ENCODE measurements at places on chromosomes 11 and 22.

DNA sequence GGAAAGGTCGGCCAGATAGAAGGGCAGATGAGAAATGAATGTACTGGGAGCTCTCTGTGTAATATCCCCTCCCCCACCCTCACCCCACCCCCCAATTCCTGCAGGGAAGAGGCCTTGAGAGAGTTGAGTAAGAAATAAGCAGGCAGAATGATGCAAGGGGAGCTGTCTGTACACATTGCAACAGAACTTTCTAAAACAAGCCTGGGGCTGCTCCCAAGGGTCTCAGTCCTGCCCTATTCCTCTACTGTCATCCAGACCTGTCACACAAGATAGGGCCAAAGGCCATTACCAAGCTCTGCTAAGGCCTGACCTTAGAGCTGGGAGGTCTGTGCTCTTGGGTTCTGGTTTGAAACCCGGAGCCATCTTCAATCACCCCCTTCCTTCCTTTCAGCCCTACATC, 5.7 kb upstream of the DGAT2 start:
- no peaks in the 10 kb centered on the region for H3K36me3 ChIP-seq
- no peak overlapping the region for H3K4me3 ChIP-seq
- DNase-seq = no peak
- no peak overlapping the region for H3K27ac ChIP-seq

GRCh38 chr11:120062561-120062930, 75.4 kb downstream of the TRIM29 start:
- no peak overlapping the region for H3K4me3 ChIP-seq
- no peak for DNase-seq
- H3K27ac ChIP-seq = peak overlapping the region; percentile 21

GRCh38 chr11:109317726-109318125, 104.3 kb upstream of the C11orf87 start:
- no peak for DNase-seq
- no peaks in the 10 kb centered on the region for H3K4me1 ChIP-seq
- H3K27me3 ChIP-seq = no peaks in the 10 kb centered on the region
- no peak overlapping the region for H3K4me3 ChIP-seq
- no peaks in the 10 kb centered on the region for H3K36me3 ChIP-seq

- no peaks in the 10 kb centered on the region for H3K4me1 ChIP-seq
- H3K27me3 ChIP-seq = peaks cover 15% of the 10 kb centered on the region
- no peaks in the 10 kb centered on the region for H3K36me3 ChIP-seq
- no peak overlapping the region for H3K27ac ChIP-seq
- peak overlapping the region; percentile 86 for H3K4me3 ChIP-seq
These were observed 16.4 kb upstream of the SNX32 start for GRCh38 chr11:65817312-65817834.

DNA sequence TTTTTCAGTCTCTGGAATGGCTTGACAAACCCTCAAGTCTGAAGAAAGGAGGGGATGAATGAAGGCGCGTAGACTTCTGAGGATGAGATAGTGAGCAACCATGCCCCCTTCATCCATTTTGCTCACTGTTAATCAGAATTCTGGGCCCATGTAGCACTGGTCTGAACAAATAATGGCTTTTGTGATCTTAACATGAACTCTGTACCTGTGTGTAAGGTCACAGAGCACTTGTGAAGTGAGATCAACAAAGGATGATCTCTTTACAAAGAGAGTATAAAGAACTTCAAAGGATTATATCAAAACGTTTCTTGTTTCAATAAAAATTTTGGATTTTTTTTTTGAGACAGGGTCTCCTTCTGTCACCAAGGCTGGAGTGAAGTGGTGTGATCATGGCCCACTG, 976.7 kb downstream of the OPCML start:
- DNase-seq = no peak

DNA sequence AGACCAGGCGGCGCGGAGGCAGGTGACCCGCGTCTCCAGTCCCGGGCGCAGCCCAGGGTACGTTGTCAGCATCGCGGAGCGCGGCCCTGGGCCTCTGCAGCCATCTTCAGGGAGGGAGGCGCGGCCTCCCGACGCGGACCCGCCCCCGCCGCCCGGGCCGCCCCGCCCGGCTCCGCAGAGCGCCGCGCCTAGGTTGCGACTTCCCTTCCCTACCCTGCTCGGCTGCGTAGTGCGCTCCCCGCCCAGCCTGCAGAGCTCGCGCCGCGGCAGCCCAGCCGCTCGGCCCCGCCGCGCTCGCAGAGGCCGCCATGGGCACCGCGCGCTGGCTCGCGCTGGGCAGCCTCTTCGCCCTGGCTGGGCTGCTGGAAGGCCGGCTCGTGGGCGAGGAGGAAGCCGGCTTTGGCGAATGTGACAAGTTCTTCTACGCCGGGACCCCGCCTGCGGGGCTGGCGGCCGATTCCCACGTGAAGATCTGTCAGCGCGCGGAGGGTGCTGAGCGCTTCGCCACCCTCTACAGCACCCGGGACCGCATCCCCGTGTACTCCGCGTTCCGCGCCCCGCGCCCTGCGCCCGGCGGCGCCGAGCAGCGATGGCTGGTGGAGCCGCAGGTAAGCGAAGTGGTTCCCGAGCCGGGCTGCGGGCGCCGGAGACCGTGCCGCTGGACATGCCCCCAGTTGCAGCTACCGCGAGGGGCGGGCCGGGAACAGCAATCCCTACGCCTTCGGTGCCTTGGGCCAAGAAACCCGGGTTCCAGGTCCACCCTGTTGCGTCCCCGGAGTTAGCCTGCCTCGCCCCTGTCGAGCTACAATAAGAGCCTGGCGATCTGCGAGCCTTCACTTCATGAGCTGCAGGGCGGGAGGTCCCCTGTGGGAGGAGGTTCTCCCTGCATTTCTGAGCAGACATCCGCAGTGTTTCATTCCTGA, at the start of gene ENDOD1:
TSS of gene ENDOD1 (plus strand) at position 227 of the 923 bp plus-strand sequence. CDS start at position 309, 82 bp downstream.
- peaks cover 26% of the 10 kb centered on the region for H3K27me3 ChIP-seq
- H3K36me3 ChIP-seq = no peaks in the 10 kb centered on the region
- H3K4me1 ChIP-seq = no peaks in the 10 kb centered on the region
- peak; percentile 93 for DNase-seq
- H3K4me3 ChIP-seq = peak within 1 kb of the TSS; percentile 81
- H3K27ac ChIP-seq = no peak within 1 kb of the TSS

DNA sequence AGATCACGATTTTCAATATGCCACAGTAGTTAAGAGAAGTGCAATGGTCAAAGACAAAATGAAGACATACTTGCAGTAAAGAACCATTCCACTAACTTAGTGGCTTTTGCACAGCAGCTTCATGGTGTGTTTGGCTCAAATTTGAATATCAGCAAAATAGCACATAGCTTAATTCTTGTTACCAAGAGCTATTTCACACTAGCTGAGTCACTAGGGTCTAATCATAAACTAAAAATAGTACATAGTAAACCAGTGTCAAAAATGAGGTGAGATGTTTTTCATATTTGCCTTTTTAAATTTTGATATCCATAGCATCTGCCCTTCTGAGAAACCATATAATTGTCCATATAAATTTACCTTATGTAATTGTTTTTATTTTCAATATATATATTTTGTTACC, 325.0 kb upstream of the LUZP2 start:
- no peaks in the 10 kb centered on the region for H3K4me1 ChIP-seq
- no peaks in the 10 kb centered on the region for H3K36me3 ChIP-seq
- no peaks in the 10 kb centered on the region for H3K27me3 ChIP-seq
- no peak overlapping the region for H3K4me3 ChIP-seq
- no peak overlapping the region for H3K27ac ChIP-seq

DNA sequence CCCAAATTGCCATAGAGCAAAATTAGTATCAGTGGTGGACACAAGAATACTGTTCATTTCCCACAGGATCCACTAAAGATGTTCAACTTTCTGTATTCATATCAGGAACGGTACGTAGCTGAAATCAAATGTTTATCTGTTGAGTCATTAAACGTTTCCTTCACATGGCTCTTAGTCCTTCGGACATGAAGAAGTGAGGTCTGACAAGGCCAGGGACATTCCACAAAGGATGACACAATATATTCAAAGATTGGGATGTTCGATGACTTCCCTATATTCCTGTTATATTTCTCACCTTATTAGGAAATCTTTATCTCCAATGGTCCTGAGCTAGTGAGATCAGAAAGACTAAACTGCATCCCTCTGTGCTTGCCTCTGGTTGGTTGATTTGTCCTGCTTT, 129.0 kb downstream of the ETS1 start:
- H3K4me3 ChIP-seq = no peak overlapping the region
- DNase-seq = no peak
- H3K27ac ChIP-seq = no peak overlapping the region
- H3K36me3 ChIP-seq = peaks cover 60% of the 10 kb centered on the region
- no peaks in the 10 kb centered on the region for H3K4me1 ChIP-seq
- H3K27me3 ChIP-seq = no peaks in the 10 kb centered on the region

GRCh38 chr11:131649856-131650255, 279.4 kb downstream of the NTM start:
- H3K4me3 ChIP-seq = no peak overlapping the region
- no peaks in the 10 kb centered on the region for H3K27me3 ChIP-seq
- no peaks in the 10 kb centered on the region for H3K36me3 ChIP-seq

DNA sequence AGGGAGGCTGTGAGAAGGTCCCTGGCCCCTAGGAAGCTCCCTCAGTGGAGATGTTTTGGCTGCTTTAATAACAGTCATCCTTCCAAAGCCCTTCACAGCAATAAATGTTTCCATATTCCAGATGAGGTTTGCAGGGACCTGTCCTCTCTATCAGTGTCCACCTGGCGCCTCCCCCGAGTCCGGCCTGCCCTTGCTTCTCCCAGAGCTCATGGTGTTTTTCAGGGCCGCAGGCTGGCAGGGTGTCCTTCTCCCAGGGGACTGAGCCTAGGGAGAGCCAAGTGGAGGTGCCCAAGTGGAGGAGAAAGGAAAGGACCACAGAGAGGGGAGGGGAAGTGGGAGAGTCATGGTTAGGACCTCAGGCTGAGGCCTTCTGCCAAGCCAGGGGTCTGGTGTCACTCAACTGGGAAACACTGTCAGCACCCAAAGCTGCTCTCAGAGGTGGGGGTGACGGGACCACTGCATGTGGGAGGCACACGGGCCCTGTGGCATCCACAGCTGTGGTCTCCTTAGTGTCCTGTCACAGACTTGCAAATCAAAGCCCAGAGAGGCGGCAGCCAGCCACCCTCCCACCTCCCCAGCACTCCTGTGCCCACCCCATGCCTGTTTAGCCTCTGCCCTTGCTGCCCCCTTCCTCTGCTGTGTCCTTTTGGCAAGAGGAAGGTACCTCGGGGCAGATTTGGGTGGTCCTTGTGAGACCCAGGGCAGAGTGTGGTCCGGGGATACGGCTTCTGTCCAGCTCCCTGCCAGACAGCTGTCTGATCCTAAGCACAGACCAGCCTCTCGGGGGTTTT, 6.4 kb downstream of the DERL3 start:
- H3K27me3 ChIP-seq = no peaks in the 10 kb centered on the region
- H3K4me1 ChIP-seq = no peaks in the 10 kb centered on the region
- no peak overlapping the region for H3K4me3 ChIP-seq
- no peak for DNase-seq

DNA sequence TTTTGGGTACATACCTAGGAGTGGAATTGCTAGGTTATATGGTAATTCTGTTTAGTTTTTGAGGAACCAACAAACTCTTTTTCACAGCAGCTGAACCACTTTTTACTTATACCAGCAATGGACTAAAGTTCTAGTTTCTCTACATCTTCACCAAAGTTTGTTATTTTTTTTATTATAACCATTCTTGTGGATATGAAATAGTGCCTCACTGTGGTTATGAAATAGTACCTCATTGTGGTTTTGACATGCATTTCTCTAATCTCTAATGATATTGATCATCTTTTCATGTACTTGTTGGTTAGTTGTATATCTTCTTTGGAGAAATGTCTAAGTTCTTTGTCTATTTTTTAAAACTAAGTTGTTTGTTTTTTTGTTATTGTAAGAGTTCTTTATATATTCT, 27.2 kb downstream of the STIM1 start:
- H3K36me3 ChIP-seq = no peaks in the 10 kb centered on the region
- DNase-seq = no peak
- H3K4me1 ChIP-seq = peaks cover 12% of the 10 kb centered on the region
- no peak overlapping the region for H3K27ac ChIP-seq
- H3K4me3 ChIP-seq = no peak overlapping the region
- no peaks in the 10 kb centered on the region for H3K27me3 ChIP-seq

GRCh38 chr22:29267462-29267857, 321 bp downstream of the RHBDD3 start:
- peak overlapping the region; percentile 99 for H3K4me3 ChIP-seq
- peak overlapping the region; percentile 100 for H3K27ac ChIP-seq
- peaks cover 16% of the 10 kb centered on the region for H3K4me1 ChIP-seq
- H3K27me3 ChIP-seq = no peaks in the 10 kb centered on the region
- DNase-seq = no peak

- no peak overlapping the region for H3K27ac ChIP-seq
- DNase-seq = no peak
- no peaks in the 10 kb centered on the region for H3K4me1 ChIP-seq
- H3K27me3 ChIP-seq = no peaks in the 10 kb centered on the region
These were observed 25.2 kb upstream of the NXPE2 start for GRCh38 chr11:114653148-114653547.

DNA sequence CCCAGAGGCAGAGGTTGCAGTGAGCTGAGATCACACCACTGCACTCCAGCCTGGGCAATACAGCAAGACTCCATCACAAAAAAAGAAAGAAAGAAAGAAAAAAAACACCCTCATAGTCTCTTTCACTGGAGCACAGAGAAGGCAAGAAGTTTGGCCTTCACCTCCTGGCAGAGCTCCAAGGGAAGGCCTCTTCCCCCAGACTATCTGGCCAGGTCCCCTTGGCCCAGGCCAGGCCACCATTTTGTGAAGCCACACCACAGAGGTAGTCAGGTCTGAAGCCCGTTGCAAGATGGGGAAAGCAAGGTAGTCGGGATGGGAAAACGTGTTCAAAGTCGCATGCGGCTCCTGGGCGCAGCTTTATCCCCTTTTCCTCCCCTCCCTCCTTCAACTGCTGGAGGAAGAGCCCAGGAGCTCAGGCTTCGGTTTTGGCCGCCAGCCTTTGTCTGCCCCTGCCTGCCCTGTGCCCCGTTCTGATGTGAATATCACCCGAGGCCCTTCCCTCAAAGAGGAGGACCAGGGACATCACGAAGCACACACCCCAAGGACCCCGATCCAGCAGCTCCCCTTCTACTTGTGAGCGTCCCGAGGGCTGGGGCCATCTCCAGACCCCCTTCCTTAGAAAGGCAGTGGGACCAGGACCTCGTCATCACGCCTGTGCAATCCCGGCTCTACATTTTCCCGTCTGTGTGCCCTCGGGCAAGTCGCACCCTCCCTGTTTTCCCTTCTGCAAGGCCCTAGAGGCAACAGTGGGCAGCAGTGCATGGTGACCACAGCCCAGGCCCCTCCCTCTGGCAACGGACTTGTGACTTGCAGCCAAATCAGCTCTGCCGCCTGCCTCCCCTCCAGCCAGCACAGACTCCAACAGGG, 17.7 kb downstream of the CABP7 start:
- no peak for DNase-seq
- H3K27ac ChIP-seq = no peak overlapping the region
- H3K27me3 ChIP-seq = no peaks in the 10 kb centered on the region
- no peak overlapping the region for H3K4me3 ChIP-seq
- no peaks in the 10 kb centered on the region for H3K4me1 ChIP-seq

- H3K36me3 ChIP-seq = peaks cover 10% of the 10 kb centered on the region
- no peak overlapping the region for H3K4me3 ChIP-seq
- H3K4me1 ChIP-seq = no peaks in the 10 kb centered on the region
- no peak for DNase-seq
- H3K27ac ChIP-seq = no peak overlapping the region
These were observed 56.9 kb downstream of the TNRC6B start for GRCh38 chr22:40234658-40235057.
